Sigmoid colon (tissue), 7 donors: ENCODE measurements at places on chromosomes 3 and 15. TPM values are rescaled to one million over a fixed set of nuclear protein-coding genes. Genes with fewer than 3 reads are reported as not detected.

DNA sequence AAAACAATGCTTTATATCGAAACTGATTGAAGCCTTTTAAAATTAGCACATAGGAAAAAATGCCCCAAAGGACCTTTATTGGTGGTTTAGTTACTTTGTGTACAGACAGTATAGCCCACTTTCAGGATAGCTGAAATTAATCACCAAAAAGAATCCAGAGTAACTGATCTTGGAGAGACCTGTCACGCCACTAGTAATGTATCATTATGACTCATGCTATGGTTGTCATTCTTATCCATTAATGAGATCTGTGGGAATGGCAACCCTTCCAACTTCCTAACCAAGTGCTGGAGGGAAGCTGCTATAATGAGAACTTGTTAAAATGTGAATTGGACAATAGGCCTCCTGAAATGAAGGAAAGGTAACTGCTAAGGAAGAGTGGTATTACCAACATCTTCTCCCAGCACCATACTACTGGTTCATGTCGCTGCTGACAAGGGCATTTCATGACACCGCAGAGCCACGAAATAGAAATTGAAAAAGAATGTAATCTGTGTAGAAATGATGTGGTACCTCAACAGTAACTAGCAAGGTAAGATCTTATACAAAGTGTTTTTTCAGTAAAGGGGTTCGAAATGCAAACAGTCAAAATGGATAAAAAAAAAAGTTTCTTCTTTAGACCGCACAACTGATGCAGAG, 7.1 kb upstream of the EMC4 start:
- DNase-seq: no peak
- no peaks in the 10 kb centered on the region for H3K27me3 ChIP-seq
- H3K36me3 ChIP-seq: no peaks in the 10 kb centered on the region
- H3K27ac ChIP-seq: no peak overlapping the region
- no peaks in the 10 kb centered on the region for H3K4me1 ChIP-seq
- H3K4me3 ChIP-seq: no peak overlapping the region

GRCh38 chr3:63450023-63450422, 171.9 kb downstream of the SYNPR start:
- no peaks in the 10 kb centered on the region for H3K36me3 ChIP-seq
- no peaks in the 10 kb centered on the region for H3K4me1 ChIP-seq
- H3K27me3 ChIP-seq: no peaks in the 10 kb centered on the region
- no peak overlapping the region for H3K27ac ChIP-seq
- no peak for DNase-seq

DNA sequence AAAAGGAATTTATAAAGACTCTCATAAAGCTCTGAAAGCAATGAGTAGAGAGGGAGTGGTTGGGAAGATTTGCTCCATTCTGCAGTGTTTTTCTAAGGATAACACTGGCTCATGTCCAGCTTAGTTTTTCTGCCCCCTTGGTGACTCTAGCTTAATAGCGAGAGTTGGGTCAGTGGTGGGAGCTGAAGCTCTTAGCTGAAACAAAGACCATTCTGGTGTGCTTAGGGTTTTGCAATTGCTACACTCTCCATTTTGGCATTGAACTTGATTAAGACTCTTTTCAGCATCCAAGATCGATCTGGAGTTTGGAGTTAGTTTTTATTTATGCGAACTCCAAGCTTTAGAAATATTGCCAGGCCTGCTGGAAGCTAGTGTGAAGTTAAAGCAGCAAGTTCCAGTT, 98.0 kb downstream of the ATG7 start:
- H3K4me1 ChIP-seq: peaks cover 11% of the 10 kb centered on the region
- no peak overlapping the region for H3K27ac ChIP-seq
- no peak for DNase-seq
- H3K4me3 ChIP-seq: no peak overlapping the region
- no peaks in the 10 kb centered on the region for H3K36me3 ChIP-seq

The ADGRG7 gene
- not detected for total RNA-seq

GRCh38 chr3:5002174-5002870, 23.1 kb downstream of the BHLHE40 start:
- peak; percentile 13 for DNase-seq
- no peak overlapping the region for H3K27ac ChIP-seq
- no peaks in the 10 kb centered on the region for H3K36me3 ChIP-seq
- H3K27me3 ChIP-seq: no peaks in the 10 kb centered on the region
- no peaks in the 10 kb centered on the region for H3K4me1 ChIP-seq

DNA sequence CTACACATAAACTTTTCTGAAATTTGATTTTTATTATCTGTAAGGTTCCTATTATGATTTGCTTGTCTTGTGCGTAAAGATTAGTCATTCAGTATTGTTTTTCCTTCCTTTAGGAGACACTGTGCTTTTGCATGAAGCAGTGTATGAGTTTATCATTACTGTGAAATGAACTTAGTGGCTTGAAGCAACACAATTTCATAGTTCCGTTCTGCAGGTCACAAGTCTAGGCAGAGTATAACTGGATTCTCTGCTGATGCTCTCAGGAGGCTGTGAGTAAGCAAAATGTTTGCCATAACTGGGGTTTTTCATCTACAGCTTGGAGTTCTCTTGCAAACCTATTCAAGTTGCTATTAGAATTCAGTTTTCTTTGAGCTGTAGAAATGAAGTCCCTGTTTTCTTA, 1136.1 kb downstream of the OTOL1 start:
- H3K27ac ChIP-seq: no peak overlapping the region
- H3K36me3 ChIP-seq: no peaks in the 10 kb centered on the region
- no peaks in the 10 kb centered on the region for H3K4me1 ChIP-seq
- DNase-seq: no peak

DNA sequence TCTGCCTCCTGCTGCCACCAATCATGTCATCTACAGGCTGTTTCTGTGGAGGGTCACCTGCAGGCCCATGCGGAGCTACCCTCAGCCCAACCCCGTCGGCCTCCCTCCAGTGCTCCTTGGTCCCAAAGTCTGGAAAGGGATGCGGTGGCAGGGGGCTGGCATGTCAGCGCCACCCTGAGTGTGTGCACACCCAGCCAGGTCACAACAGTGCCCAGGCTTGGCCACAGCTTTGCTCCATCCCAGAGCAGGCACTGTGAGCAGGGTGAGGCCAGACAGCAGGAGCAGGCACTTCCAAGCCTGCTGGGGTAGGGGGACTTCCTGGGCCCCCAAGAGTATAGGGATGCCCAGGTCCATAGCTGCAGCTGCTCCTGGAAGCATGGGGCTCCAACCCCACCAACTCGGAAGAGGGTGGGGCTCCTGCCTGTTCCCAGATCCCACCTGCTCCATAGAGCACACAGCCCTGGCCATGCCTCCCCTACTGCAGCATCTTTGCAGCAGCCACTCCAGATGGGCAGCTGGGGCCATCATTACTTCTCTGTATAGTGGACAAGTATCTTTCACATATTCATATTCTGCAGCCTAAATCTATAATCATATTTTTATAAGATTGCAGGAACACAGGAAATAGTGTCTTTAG, 109.3 kb downstream of the CBLB start:
- no peak overlapping the region for H3K4me3 ChIP-seq
- no peaks in the 10 kb centered on the region for H3K4me1 ChIP-seq
- no peaks in the 10 kb centered on the region for H3K27me3 ChIP-seq
- DNase-seq: peak; percentile 57

The STX19 gene
- total RNA-seq: not detected

- no peak overlapping the region for H3K4me3 ChIP-seq
- H3K27me3 ChIP-seq: no peaks in the 10 kb centered on the region
- no peaks in the 10 kb centered on the region for H3K36me3 ChIP-seq
- no peaks in the 10 kb centered on the region for H3K4me1 ChIP-seq
- DNase-seq: no peak
These were observed 23.7 kb upstream of the PCOLCE2 start for GRCh38 chr3:142912402-142913172.

The TIPARP gene
- 28.2 TPM for total RNA-seq

- H3K4me1 ChIP-seq: peaks cover 4% of the 10 kb centered on the region
- no peak for DNase-seq
- H3K27me3 ChIP-seq: no peaks in the 10 kb centered on the region
- H3K4me3 ChIP-seq: no peak overlapping the region
These were observed 78.5 kb upstream of the SMAD3 start for GRCh38 chr15:66986951-66987350.

DNA sequence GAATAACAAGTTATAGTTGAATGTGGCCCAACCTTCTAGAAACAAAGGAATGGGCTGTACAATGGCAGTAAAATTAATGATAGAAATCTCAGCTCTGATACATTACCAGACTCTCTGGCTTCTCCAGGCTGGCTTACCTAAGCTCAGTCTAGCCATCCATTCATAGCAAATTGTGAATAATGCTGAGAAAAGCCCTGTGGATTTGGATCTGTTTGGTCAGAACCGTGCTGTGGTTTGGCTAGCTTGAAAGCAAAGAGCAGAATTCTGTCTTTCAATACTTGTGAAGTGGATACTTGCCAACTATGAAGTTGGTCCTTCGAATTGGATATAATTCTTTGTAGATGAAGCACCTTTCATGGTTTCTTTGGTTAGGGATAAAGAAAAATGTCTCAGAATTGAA, 199.1 kb downstream of the EPHA3 start:
- H3K27ac ChIP-seq: no peak overlapping the region
- H3K36me3 ChIP-seq: no peaks in the 10 kb centered on the region
- H3K4me1 ChIP-seq: no peaks in the 10 kb centered on the region
- no peak overlapping the region for H3K4me3 ChIP-seq
- H3K27me3 ChIP-seq: no peaks in the 10 kb centered on the region
- no peak for DNase-seq

DNA sequence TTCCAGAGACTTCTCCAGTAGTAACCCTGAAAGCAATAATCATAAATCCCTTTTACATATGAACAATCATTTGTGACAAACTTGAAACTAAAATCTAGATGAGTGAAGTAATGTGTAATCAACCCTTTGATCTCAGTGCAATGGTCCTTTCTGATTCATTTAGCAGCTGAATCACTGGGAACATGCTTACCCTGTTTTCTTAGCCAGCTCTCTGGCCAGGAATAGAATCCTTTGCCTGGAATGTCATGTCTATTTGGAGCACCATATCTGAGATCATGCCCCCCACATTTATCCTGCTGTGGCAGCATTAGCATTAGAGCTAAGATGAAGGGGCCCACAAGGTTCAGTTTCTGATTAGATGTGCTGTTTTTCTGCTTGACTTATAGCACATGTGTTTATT, 309.8 kb downstream of the OXSM start:
- no peak overlapping the region for H3K27ac ChIP-seq
- peaks cover 3% of the 10 kb centered on the region for H3K4me1 ChIP-seq
- H3K4me3 ChIP-seq: no peak overlapping the region
- no peaks in the 10 kb centered on the region for H3K27me3 ChIP-seq
- H3K36me3 ChIP-seq: no peaks in the 10 kb centered on the region

DNA sequence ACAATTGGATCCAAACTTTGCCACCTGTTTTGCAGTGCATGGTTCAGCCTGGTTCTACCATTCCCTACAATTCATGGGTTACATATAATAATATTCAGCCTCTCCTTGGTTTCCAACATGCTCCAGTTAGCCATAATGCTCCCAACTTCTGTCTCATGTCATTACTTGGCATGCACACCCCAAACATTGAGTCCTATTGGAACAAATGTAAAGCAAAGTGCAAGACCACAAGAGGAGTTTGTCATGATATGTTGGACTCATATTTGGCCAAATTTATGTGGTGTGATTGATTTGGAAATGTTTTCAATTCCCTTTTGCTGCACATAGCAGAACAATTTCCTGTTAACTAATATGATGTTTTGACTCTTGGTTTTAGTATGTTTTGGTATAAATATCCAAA, 50.2 kb downstream of the KCNAB1 start:
- H3K27ac ChIP-seq: no peak overlapping the region
- H3K4me1 ChIP-seq: no peaks in the 10 kb centered on the region
- no peak overlapping the region for H3K4me3 ChIP-seq
- H3K27me3 ChIP-seq: no peaks in the 10 kb centered on the region
- no peak for DNase-seq

DNA sequence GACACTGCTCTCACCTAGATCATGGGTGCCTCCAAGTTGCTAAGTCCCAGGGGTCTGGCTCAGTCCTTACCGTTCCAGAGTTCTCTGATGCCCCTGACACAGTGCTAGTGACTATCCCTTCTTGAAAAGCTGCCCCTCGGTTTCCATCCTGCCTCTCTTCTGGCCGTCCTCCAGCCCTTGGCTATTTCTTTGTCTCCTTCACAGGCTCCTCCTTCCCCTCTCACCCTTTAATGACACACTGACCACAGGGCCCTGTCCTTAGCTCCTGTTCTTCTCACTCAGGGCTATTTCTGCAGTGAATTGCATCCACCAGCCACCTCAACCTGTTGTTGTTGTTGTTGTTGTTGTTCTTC, 31.1 kb downstream of the SLC28A1 start:
- DNase-seq: no peak
- H3K27me3 ChIP-seq: no peaks in the 10 kb centered on the region
- no peaks in the 10 kb centered on the region for H3K36me3 ChIP-seq
- H3K27ac ChIP-seq: peak overlapping the region; percentile 87
- H3K4me3 ChIP-seq: no peak overlapping the region
- H3K4me1 ChIP-seq: peaks cover 42% of the 10 kb centered on the region

- H3K27me3 ChIP-seq: no peaks in the 10 kb centered on the region
- H3K4me1 ChIP-seq: no peaks in the 10 kb centered on the region
- no peaks in the 10 kb centered on the region for H3K36me3 ChIP-seq
These were observed 43.7 kb downstream of the ZBTB11 start for GRCh38 chr3:101633186-101633585.

DNA sequence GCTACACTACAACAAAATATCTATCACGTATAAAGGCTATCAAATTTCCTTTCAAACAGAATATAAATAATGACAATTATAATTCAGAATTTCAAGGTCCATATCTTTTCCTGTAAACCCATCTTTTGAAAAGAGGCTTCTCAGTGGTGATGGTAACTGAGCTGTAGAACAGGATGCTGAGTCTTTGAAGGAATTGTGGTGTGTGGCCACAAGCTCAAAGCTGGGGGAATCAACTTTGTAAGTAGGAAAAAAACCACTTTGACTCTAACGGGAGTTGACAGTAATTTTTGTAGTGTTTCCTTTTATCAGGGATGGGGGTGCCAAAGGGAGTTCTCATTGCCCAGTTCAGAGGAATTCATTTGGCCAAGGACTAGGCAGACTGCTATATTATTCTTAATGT, 13.3 kb upstream of the ZCWPW2 start:
- no peak for DNase-seq
- no peaks in the 10 kb centered on the region for H3K36me3 ChIP-seq
- no peaks in the 10 kb centered on the region for H3K4me1 ChIP-seq
- H3K27ac ChIP-seq: no peak overlapping the region
- no peaks in the 10 kb centered on the region for H3K27me3 ChIP-seq

DNA sequence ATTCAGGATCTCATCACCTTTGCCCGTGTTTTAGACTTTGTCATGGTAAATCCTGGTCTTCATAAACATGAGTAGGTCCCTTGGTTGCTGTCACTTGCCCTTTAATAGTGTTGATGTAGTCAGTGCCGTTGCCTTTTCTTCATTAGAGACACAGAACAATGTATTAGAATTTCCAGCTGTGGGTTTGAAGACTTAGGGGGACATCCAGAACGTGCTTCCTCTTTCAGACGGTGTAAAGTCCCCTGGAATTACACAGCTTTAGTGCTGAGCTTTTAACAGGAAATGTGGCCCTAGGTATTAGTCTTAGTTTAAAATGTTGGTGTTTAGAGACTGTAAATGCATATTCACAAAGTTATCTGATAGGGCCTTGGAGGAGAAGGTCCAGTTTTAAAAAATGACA, 8.8 kb upstream of the LRCH3 start:
- no peak overlapping the region for H3K4me3 ChIP-seq
- no peak for DNase-seq
- H3K27ac ChIP-seq: no peak overlapping the region
- peaks cover 24% of the 10 kb centered on the region for H3K36me3 ChIP-seq
- H3K27me3 ChIP-seq: no peaks in the 10 kb centered on the region

The ACSBG1 gene
- 1.3 TPM for total RNA-seq
